Activated T-helper 1 cell treated with anti-CD3 and anti-CD28 coated beads, Interleukin-2, amount 50 U/mL, for 16 hours (primary cell): ENCODE measurements at places on chromosomes 7 and 10.

GRCh38 chr7:131747658-131748232 lies 191.3 kb upstream of the PODXL start:
- DNase-seq: no peak

GRCh38 chr7:107180378-107180777 lies 11.6 kb downstream of the HBP1 start:
- peak; percentile 13 for DNase-seq

- no peak for DNase-seq
These were observed 65.6 kb downstream of the COL26A1 start for GRCh38 chr7:101428093-101428866.

- DNase-seq: no peak
These were observed 31.6 kb downstream of the USP54 start for GRCh38 chr10:73559590-73559989.

GRCh38 chr7:156479596-156479995 lies 161.0 kb upstream of the RNF32 start:
- DNase-seq: no peak

DNA sequence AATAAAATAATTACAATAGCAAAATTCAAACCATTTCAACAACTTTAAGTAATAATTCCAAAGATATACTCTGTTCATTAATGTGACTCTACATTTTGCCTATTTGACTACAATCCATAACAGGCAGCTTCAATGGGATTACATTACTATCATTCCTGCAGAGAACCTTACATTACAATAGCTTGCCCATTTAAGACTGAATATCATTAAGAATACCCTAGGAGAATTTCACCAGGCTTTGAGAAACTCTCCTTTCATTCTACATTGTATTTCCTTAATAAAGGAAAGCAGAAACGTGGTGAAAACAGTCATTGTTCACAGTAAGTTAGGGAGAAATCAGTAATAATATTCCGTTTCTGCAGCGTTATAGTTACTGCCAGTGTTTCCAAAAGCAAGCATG lies 209.5 kb downstream of the GLI3 start:
- no peak for DNase-seq

DNA sequence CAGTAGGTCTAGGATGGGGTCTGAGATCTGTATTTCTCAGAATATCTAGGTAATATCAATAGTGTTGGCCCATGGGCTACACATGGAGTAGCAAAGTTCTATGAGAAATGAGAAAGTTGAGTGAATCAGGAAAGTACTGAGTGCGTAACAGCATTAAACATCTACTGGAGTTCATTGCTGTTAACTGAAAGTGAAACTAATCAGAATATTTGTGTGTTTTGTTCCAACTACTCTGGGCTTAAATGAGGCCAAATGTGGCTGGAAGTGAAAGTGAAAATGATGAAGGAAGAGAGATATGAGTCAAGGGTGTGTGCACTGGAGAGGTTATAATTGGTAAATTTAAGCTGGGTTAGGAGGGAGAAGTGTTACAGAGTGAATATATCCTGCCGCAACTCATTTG lies 46.5 kb downstream of the TMEM106B start:
- peak; percentile 2 for DNase-seq

DNA sequence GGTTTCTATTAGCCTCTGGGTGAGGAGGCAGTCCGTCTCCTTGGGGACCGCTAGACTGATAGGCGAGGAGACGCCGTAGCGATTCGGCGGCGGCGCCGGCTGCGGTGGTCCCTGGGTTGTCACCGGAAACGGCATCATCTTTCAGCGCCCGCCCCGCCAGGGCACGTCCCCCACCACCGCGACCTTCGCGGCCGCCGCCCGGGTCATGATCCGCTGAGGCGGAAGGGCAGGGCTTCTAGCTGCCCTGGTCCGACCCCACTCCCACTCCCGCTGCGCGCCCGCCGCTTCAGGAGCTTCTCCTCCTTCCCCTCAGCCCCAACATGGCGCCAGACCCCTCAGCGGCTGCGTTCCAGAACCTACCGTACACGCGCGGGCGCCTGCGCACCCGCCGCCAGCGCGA lies at the start of gene PAPOLB:
Gene PAPOLB, minus strand, starts transcription at position 358 of the 400 bp plus-strand sequence. Its CDS starts 220 bp downstream, at position 138.
- DNase-seq: no peak

- DNase-seq: no peak
These were observed 567 bp upstream of the EPO start for GRCh38 chr7:100719523-100720278.

GRCh38 chr7:137656227-137656849 lies 190.4 kb downstream of the DGKI start:
- peak; percentile 15 for DNase-seq

- no peak for DNase-seq
These were observed 44.6 kb downstream of the TAX1BP1 start for GRCh38 chr7:27784399-27785053.

DNA sequence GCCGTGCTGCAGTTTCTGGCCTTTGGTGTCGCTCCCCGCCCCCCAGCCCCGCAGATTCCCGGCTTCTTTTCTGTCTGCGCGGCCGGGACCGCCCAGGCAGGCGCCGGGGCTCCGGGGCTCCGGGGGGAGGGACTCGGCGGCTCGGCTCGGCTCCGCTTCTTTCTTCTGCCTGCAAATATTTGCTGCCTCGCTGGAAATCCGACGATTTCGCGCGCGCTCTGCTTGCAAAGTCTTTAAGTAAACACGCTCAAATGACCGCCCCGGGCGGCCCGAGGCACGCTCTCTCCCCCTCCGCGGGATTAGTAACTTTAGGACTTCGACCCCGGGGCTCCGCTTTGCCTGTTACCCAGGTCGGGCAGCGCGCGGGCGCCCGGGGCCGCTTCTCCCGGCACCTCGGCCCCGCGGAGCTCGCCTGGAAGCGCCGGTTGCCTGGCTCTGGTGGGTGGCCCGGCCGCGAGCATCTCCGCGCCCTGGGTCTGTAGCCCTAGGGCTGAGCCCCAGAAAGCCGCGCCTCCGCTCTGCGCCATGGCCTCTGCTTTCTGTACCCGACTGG lies 3.9 kb upstream of the GATA3 start:
- DNase-seq: no peak

DNA sequence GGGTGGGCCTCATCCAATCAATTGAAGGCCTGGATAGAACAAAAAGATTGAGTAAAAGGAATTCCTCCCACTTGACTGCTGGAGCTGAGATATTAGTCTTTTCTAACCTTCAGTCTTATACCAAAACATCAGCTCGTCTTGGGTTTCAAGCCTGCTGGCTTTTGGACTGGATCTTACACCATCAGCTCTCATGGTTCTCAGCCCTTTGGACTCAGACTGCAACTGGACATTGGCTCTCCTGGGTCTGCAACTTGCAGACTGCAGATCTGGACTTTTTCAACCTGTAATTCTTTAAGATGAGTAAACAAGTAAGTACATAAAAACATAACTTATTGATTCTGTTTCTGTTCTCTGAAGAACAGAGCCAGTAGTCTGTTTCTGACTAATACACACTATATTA lies 73.7 kb downstream of the PPP1R3C start:
- no peak for DNase-seq

- DNase-seq: no peak
These were observed 34.5 kb upstream of the PRKAR1B start for GRCh38 chr7:761631-762030.

- DNase-seq: no peak
These were observed 1.3 kb downstream of the GLI3 start for GRCh38 chr7:42235741-42236161.

GRCh38 chr7:122261442-122261841 lies 43.1 kb downstream of the FEZF1 start:
- DNase-seq: no peak

- no peak for DNase-seq
These were observed 89.1 kb downstream of the CELF2 start for GRCh38 chr10:11106621-11107374.

DNA sequence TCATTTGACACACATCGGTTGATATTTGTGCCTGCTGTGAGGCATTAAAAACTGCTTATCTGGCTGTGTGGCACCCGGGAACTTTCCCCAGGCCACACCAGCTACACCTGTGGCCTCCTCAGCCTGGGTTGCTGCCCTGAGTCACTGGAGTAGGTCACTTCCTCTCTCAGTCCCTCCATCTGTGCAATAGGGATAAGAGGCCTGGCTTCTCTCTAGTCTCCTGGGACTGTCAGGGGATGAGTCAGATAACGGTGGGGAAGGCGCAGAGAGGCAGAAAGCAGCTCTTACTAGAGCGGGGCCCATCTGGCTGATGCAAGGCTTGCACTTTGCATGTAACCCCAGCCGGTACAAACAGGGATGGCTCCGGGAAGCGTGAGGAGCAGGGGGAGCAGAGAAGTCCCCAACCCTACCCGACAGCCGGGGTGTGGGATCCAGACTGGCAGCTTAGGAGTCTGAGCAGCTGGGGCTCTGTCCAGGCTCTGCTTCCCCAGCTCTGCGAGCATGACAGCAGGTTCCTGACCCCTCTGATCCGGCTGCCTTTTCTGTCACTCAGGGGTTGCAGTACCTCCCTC lies 34.0 kb downstream of the DNAJB12 start:
- no peak for DNase-seq
